ENCODE measurements at places on chromosomes 13 and 19.

GRCh38 chr19:10521461-10522171 lies 4.4 kb upstream of the S1PR5 start:
- no peak for DNase-seq

- no peak for DNase-seq
Measured at GRCh38 chr13:32877491-32877890, 138.7 kb upstream of the KL start.

- DNase-seq: no peak
Measured at GRCh38 chr13:35498231-35498630, 21.7 kb upstream of the MAB21L1 start.

GRCh38 chr13:94323764-94324758 lies 155.4 kb downstream of the DCT start:
- peak; percentile 17 for DNase-seq

DNA sequence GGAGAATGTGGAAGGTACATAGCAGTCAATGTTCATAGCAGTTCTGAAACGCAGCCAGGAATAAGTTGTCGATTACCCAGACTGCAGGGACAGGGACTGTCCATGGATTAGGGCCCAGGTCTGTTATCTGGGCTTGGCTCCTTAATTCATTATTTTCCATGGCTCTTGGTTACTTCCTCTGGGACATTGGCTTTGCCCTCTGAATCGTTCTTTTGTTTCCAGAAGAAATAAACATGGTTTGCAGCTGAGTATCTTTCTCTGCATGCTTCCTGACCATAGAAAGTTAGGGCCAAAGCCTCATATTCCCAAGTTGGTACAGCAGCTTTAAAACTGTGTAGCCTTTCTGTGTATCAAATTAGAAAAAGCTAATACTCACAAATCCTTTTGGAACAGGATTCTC lies 121.7 kb upstream of the MAB21L1 start:
- DNase-seq: no peak

- no peak for DNase-seq
Measured at GRCh38 chr19:10724573-10725071, 6.7 kb downstream of the DNM2 start.

DNA sequence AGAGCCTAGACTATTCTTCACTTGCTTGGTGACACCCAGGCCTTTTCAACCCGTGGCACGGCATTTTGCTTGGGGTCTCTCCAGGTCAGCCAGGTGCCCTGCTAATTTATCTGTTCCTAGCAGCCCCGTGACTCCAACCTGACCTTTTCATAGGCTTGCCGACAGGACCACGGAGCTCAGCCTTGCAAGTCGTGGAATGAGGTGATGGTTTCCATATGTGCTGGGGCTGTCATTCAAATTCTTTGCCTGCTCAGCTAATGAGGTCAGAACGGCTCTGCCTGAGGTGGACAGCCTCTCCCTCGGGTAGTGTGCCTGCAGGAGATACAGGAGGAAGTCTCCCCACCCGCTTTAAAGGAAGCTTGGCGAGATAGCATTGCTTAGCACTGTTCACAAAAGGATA lies 61.0 kb downstream of the SHISA2 start:
- DNase-seq: no peak

GRCh38 chr13:49456156-49456555 lies 12.1 kb downstream of the SETDB2 start:
- no peak for DNase-seq

DNA sequence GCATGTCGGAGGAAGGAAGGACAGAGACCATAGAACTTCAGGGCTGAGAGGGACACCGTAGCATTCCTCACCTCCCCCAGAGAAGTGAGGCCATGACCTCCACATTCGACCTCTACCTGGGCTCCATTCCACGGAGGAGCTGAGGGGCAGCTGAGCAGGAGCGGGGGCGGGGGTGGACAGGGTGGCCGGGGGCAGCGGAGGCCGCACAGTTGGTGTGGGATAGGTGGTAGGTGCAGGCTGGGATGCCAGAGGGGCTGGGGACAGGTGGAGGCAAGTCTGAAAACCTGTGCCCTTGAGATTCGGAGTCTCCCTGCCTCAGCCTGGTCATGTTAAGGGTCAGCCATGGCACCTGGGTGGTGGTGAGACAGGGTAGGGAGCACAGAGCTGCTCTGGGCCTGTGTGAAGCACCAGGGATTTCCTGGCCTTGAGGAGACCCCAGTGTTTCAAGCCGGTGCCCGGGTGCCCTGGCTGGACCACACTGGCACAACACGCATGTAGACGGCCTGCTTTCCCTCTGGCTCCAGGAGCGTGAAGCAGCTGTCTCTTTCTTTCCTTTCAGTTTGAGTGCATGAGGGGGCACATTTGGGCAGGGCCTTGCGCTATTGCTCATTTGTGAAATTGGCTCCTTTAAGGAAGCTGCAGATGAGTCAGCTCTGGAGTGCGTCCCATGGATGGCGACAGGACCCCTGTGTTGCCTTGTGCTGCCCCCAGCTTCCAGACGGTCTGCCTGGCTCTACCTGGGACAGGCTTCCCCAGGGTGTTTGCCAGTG lies 51.8 kb downstream of the TSSK6 start:
- no peak for DNase-seq

DNA sequence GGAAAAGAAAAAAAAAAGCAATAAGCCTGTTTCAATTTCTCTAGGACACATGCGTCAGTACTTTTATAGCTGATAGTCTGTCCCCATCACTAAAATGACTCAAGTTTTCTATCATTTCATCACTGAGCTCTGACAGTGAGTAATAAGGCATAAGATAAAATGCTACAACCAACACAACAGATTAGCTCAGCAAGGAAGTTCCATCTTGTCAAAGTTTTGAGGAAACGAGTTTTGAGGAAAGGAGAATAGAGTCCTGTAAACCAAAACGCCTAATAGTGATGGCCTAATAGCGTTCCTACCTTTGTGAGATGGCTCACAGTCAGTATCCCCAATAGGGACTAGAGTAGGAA lies 145.1 kb downstream of the LACC1 start:
- DNase-seq: no peak

GRCh38 chr19:408441-408901 lies 476 bp downstream of the C2CD4C start:
- DNase-seq: no peak

DNA sequence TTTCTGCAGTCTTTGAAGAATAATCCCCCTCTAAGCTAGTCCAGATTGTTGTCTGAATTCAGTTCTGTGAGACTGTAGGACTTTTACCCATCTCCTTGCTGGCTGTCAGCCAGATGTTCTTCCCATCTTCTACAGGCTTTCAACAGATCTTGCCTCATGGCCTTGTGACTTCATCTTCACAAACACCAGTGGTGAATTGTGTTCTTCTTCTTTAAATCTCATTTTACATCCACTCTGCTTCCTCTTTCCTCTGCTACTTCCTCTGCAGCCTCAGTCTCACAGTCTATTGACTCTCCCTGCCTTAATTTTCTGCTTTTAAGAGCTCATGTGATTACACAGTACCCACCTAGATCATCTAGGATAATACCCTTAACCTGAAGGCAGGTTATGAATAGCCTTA lies 859.0 kb upstream of the SLITRK1 start:
- DNase-seq: no peak

DNA sequence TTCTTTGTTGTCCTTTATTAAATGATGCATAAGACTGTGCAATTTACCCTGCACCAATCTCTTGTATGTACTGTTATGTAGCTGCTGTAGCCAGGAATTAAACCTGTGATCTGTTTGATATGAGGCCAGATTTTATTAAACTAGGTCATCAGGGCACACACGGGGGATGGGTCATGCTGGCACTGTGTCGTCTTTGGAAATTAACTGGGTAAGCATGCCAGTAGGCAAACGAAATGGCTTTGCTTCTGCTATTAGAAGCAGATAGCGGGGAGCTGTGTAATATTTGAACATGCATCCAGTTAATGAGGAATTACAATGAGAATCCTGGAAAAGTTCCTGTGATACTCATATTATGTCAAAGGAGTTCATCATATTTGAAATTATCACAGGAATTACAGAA lies 23.5 kb downstream of the MTUS2 start:
- DNase-seq: no peak

DNA sequence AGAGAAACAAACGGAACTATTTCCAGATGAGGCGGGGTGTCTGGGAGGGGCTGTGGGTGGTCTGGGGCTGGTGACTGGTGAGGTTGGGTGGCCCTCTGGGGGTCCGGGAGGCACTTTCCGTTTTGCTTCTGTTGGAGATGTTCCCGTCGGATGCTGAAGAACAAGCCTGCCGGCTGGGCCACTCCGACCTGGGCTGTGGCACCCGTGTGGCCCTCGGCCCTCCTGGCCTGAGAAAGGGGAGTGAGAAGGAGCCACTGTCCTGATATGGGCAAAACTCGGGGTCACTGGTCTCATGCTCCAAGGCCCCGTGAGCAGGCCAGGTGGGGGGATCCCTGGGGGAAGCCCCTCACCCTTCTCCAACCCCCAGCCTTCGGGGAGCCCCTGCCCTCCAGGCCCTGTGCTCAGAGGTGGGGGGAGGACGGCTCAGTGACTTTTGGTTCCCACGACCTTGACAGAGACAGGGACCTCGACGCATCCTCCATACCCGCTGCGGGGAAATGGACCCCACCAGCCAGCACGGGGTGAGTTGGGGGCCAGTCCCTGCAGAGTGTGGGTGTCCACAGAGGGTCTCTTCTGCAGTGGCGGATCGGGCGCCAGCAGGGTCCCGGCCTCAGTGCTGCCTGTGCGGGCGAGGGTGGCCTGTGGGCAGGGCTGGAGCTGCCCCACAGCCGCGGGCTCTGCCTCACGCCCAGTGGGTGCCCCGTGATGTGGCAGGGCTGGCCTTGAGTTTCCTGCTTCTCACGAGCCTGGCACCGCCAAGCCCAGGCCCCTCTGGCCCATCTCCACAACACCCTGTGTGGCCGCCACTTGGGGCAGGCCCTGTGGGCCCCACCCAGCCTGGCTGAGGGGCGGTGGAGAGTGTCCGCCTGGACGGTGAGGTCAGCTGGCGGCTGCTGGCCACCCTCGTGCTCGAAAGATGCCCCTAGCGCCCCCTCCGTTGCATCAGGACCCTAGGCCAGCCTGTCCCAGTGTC lies 4.4 kb upstream of the TBXA2R start:
- no peak for DNase-seq

GRCh38 chr13:85910962-85911361 lies 111.7 kb upstream of the SLITRK6 start:
- no peak for DNase-seq

DNA sequence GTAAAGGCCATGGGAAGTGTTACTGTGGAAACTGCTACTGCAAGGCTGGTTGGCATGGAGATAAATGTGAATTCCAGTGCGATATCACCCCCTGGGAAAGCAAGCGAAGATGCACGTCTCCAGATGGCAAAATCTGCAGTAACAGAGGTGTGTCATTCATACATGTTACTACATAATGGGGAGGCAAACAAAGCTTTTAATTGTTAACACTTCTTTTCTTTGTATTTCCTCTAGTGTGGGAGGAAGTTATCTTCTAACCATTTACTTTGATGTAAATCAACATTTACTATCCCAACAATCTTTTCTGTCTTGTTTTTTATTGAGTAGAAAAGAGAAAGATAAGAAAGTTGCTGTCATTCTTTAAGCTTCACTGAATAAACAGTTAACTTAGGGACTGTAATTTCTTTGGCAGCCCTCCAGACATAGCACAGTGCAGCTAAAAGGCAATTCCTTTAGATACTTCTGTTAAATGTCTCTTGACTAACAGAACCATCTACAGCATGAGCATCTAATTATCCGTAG lies 126.9 kb downstream of the ITGBL1 start:
- no peak for DNase-seq

DNA sequence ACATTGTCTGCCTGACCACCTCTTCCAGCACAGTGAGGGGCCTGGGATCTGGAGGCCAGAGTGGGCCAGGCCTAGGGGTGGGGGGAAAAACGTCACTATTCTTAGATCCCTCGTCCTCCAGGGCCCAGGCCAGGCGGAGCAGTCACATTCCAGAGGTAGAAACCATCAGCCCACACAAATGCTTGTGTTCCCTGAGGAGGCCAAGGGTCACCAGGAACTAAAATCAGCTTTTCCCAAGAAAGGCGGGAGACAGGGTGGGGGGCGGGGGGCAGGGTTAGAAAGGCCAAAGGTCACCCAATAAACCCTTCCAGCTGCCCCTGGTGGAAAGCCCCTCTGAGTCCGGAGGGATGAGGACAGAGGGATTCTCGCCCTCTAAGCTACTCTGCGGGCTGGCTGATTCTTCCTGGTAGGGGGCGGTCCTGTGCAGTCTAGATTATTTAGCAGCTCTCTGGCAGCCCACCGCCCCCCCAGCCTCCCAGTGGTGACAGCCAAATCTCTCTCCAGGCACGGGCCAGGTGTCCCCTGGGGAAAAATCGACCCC lies 23.5 kb upstream of the CCL25 start:
- DNase-seq: no peak

DNA sequence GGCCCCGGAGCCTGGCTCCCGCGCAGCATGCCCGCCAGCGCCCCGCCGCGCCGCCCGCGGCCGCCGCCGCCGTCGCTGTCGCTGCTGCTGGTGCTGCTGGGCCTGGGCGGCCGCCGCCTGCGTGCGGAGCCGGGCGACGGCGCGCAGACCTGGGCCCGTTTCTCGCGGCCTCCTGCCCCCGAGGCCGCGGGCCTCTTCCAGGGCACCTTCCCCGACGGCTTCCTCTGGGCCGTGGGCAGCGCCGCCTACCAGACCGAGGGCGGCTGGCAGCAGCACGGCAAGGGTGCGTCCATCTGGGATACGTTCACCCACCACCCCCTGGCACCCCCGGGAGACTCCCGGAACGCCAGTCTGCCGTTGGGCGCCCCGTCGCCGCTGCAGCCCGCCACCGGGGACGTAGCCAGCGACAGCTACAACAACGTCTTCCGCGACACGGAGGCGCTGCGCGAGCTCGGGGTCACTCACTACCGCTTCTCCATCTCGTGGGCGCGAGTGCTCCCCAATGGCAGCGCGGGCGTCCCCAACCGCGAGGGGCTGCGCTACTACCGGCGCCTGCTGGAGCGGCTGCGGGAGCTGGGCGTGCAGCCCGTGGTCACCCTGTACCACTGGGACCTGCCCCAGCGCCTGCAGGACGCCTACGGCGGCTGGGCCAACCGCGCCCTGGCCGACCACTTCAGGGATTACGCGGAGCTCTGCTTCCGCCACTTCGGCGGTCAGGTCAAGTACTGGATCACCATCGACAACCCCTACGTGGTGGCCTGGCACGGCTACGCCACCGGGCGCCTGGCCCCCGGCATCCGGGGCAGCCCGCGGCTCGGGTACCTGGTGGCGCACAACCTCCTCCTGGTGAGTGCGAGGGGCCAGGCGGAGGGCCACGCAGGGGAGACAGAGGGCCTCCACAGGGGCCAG lies at the start of gene KL:
Gene KL, plus strand, starts transcription at position 10 of the 909 bp plus-strand sequence. Its CDS starts 18 bp downstream, at position 28.
- no peak for DNase-seq

GRCh38 chr19:29247051-29247450 lies 34.1 kb upstream of the UQCRFS1 start:
- DNase-seq: no peak

GRCh38 chr13:40981361-40981760 lies 37.8 kb downstream of the ELF1 start:
- no peak for DNase-seq

- peak; percentile 71 for DNase-seq
Measured at GRCh38 chr19:18436671-18437490, 1.1 kb downstream of the ISYNA1 start.
